Foreskin melanocyte (primary cell): ENCODE measurements at places on chromosomes 3 and 15.

DNA sequence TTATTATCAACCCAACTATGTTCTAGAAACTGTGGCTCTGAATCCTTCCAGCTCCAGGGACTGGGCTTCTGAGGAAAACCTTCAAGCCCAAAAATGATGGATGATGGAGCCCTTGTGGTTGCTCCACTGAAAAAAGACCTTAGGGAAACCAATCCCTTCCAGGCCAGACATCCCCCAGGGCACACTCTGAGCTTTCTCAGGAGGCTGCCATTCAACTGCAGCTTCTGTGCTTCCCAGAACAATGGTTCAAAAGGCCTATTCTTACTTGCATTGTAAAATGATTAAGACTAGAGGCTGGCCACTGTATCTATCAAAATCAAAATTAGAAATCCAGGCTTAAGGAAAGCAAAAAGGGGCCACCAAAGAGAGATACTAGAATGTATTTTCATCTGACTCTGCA, 27.3 kb downstream of the EID1 start:
- no peak for DNase-seq

DNA sequence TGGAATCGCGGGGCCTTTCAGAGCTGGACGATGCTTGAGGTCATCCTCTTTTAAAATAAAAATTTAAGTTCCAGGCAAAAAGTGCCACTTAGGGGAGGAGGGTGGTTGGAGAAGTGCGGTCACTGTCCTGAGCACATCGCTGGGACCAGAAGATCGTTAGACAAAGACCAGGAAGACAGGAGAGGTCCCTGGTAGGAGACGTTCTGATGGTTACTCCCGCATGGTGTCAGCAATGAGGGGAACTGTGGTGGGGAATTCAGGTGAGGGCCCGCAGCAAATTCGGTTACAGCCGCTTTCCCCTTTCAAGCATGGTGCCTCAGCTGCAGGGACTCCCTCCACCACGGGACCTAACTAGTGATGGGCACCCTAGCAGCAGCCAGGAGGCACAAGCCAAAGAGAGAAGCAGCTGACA, 1.0 kb upstream of the ISY1 start:
- DNase-seq, result no peak

GRCh38 chr15:41640985-41641384, 19.2 kb upstream of the MGA start:
- no peak for DNase-seq

- no peak for DNase-seq
These were observed 236.5 kb downstream of the WDR72 start for GRCh38 chr15:53522991-53523390.

GRCh38 chr3:58082047-58082446, 73.8 kb downstream of the FLNB start:
- DNase-seq, result no peak

- DNase-seq, result no peak
These were observed 63.4 kb upstream of the CPB1 start for GRCh38 chr3:148763986-148764935.

DNA sequence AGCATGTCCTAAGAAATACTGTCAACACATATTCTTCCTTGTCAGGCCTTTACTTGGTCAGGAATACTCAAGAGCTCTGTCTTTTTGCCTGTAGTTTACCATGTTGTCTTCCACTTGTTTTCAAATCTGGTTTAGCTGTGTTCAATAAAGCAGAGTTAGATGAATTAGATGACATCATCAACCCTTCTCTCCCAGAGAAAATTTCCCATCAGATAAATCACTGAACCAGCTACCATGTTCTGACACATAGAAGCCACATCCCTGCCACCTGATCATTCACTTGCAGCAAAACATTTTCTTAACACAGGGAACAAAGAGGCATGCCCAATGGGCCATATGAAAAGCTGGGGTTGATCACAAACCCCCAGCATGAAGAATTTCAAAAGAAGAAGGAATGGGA, 42.1 kb downstream of the TERC start:
- DNase-seq, result no peak

GRCh38 chr3:14741510-14741909, 66.6 kb downstream of the C3orf20 start:
- no peak for DNase-seq

- no peak for DNase-seq
These were observed 604 bp downstream of the ISL2 start for GRCh38 chr15:76337059-76337695.

- no peak for DNase-seq
These were observed 6.4 kb upstream of the C15orf39 start for GRCh38 chr15:75195122-75195765.

GRCh38 chr3:150870406-150870805, 34.8 kb downstream of the MINDY4B start:
- no peak for DNase-seq

GRCh38 chr3:143311096-143311495, 191.5 kb downstream of the CHST2 start:
- DNase-seq, result no peak

- DNase-seq, result no peak
These were observed 2.5 kb downstream of the TMEM212 start for GRCh38 chr3:171845481-171846284.
